Activated T-helper 1 cell treated with anti-CD3 and anti-CD28 coated beads, Interleukin-2, amount 50 U/mL, for 16 hours (primary cell): ENCODE measurements at places on chromosomes 3 and 15.
A peak's percentile ranks its signal among the peaks of the same experiment; 100 is the strongest.

- DNase-seq: no peak
Measured at GRCh38 chr3:134294302-134295280, 43.9 kb upstream of the RYK start.

- no peak for DNase-seq
Measured at GRCh38 chr3:42780892-42781700, 8.0 kb upstream of the CCDC13 start.

- DNase-seq: no peak
Measured at GRCh38 chr3:37221407-37221806, 47.0 kb upstream of the LRRFIP2 start.

GRCh38 chr3:12601072-12601471 is 44.2 kb downstream of the MKRN2 start:
- DNase-seq: no peak

DNA sequence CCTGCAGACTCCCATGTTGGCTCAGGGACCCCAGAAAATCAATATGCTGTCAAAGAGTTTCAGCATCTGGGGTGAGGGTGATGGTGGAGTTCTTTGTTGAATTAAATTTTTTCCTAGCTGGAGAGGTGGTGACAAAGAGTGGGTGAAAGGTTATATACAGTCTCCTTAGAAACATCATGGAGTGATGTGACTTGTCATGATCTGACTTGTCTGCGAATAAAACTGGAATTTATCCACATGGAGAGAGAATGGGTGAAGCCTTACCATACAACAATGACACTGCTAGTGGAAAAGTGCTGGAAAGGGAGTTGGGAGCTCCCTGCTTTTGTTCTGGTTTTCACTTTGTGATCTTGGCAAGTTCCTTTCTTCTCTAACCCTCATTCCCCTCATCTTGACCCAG is 75.0 kb downstream of the ARNT2 start:
- no peak for DNase-seq

- no peak for DNase-seq
Measured at GRCh38 chr15:74724570-74725224, 631 bp downstream of the CYP1A1 start.

DNA sequence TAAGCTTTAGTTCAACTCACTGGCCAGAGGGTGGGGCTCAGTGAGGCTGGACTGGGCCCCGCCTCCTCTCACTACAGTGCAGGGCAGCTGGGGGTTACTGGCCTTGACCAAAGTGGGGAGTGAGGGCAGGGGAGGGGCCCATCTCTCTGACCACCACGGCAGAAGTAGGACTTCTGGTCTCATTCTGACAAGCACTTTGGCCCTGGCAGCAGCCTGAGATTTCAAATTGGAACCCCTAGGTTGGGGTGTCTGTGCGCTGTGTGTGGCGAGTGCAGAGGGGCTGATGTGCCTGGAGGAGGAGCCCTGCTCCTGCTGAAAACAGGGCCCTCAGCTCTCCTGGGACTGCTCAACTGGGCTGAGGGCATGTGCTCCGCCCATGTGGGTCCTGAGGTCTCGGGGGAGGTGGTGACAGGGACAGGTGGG is 60.3 kb upstream of the RPL32 start:
- no peak for DNase-seq

DNA sequence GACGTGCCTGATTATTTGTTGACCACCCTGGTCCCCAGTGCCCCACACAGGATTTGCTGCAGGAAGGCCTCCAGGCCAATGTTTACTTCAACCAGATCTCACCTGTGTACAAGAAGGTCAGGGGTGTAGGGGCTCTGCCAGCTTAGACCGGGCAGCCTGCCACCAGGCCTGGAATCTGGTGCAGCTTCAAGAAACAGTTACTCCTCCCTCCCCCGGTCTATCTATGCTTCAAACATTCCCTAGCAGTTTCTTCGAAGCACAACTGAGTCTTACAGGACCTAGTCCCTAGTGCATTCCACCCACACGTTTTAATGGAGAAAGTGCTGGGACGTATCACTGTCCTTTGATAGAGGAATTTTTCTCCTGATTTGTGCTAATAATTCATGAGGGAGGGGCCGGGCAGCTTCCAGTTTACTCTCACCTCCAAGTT is 8.0 kb downstream of the SH3BP5 start:
- no peak for DNase-seq

GRCh38 chr3:67947808-67948508 is 293.5 kb upstream of the SUCLG2 start:
- DNase-seq: peak; percentile 12

DNA sequence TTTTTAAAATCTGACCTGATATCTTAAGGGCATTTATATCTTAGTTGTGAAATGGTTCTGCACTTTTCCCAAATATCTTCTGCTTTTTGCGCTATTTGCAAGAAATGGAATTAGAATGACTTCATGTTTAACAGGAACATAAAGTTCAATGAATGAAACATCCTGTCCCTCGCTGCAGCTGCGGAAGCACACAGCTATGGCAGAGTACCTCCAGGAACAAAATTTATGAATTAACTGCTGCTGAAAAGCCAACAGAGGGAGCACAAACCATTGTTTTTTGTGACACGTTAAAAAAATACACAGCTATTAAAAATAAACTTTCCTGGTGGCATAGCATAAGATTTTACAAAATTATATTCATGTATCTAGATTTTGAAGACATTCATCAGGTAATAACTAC is 404.4 kb upstream of the MDFIC2 start:
- no peak for DNase-seq

GRCh38 chr3:3023111-3023745 is 86.9 kb downstream of the IL5RA start:
- DNase-seq: no peak

DNA sequence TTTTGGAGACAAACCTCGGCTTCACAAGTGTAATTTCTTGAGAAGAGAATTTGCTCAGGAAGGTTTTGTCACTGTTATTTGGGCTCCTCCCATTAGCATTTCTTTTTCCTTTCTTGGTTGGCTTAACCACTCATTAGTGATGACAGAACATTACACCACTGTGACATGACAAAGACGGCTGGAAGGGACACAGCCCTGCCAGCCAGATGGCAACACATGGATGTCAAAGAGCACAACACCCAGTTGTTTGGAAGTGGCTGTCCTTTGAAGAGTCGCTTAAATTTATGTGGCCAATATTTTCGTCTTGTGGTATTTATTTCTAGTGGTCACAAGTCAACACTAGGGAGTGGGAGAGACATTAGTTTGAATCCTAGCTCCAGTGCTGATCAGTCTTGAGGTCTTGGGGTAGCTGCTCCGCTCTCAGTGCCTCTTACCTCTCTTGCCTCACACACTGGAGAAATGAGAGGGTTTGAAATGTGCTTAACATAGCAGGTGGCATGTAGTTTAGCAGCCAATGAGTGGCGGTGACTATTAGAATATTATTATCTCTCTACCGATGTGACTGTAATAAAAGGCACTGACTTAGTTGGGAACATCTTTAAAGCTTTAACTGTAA is 92.8 kb downstream of the FRMD4B start:
- no peak for DNase-seq

GRCh38 chr3:64188810-64189560 is 36.3 kb downstream of the PRICKLE2 start:
- no peak for DNase-seq

- DNase-seq: no peak
Measured at GRCh38 chr15:52699457-52699856, 20.3 kb upstream of the ATOSA start.

DNA sequence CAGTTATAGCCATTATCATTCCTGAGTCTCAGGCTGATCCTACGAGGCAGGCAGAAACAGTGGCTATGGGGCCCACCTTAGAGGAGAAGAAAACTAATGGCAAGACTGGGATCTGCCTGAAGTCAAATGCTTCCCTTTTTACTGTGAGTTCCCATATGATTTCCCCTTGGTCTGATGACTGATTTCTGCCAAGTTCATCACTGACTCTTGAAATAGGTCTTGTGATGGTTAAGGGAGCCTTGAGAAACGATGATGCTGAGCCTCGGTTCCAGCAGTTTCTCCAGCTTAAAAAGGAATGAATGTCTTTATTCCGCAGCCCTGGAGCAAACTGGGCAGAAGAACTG is 29.4 kb upstream of the LDHAL6B start:
- no peak for DNase-seq

DNA sequence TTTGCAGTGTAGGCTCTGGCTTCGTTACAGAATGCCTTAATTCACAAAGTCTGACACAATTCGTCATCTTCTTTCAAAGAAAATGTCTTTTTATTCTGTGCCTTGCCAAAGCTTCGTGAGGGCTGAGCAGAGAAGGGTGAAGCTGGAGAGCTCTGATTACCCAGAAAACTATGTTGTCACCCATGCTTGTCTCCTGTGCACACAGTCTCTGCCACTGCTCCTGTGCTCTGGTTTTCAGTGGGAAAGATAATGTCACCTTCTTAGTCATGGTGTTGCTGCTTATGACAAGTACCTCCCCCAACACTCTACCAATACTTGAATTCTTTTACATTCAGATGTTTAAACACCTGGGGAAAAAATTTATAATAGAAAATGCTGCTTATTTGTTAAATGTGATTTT is 509.2 kb upstream of the GRM7 start:
- no peak for DNase-seq

GRCh38 chr15:81410318-81410753 is 36.3 kb upstream of the TMC3 start:
- DNase-seq: no peak

DNA sequence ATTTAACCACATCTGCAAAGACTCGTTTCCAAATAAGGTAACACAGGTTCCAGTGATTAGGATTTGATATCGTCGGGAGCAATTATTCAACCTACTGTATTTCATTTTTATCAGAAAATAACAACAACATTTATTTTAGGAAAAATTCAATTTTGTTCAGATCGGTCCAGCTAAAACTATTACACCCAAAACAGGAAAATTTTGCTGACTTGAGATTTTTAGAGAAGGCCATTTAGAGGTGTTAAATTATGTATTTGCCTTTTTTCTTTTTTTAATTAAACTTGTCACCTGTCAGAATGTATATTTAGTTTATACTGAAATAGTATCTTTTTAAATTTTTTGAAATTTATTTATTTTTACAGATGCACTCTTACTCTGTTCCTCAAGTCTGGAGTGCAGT is 81.3 kb downstream of the ARHGAP31 start:
- no peak for DNase-seq

GRCh38 chr3:39278616-39278935 is 1.3 kb downstream of the CX3CR1 start:
- no peak for DNase-seq

DNA sequence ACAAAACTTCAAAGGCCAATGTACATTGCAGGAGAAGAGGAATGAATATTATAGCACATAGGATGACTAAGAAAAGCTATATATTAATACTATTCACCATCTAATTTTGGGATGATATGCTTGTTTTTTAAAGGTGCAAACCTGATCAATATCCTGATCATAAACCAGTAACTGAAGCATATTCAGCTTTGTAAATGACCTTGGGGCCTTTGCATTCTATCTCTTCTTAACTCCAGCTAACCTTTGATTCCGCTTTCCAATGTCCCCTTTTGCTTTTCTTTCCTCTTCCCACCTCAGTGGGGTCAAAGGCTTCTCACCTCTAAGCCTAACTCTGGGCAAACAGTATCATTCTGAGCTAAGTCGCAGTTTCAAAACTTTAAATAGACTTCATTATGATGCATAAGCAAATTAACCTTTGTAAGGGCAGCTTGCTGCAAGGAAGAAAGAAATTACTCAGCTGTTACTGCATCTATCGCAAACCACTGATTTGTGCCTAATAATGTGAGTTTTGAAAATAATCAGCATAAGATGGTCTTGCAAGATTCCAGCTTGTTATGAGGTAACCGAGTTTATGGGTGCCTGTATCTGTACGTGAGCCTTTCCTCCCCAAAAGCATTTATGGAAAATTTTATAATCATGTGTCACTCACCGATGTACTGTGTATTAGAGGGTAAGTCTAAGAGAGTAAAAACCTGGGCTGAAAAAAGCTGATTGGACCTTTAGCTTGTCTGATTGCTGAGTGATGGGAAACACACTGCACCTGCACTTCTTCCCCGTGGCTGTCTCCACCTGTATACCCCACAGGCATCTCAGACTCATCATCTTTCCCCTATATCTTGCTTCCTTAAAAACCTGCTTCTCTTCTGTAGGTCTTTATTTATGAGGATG is 116.8 kb downstream of the TPRG1 start:
- DNase-seq: no peak

GRCh38 chr3:45553469-45553974 is 41.0 kb upstream of the LIMD1 start:
- no peak for DNase-seq

GRCh38 chr3:129353589-129353941 is 74.9 kb downstream of the EFCAB12 start:
- no peak for DNase-seq

DNA sequence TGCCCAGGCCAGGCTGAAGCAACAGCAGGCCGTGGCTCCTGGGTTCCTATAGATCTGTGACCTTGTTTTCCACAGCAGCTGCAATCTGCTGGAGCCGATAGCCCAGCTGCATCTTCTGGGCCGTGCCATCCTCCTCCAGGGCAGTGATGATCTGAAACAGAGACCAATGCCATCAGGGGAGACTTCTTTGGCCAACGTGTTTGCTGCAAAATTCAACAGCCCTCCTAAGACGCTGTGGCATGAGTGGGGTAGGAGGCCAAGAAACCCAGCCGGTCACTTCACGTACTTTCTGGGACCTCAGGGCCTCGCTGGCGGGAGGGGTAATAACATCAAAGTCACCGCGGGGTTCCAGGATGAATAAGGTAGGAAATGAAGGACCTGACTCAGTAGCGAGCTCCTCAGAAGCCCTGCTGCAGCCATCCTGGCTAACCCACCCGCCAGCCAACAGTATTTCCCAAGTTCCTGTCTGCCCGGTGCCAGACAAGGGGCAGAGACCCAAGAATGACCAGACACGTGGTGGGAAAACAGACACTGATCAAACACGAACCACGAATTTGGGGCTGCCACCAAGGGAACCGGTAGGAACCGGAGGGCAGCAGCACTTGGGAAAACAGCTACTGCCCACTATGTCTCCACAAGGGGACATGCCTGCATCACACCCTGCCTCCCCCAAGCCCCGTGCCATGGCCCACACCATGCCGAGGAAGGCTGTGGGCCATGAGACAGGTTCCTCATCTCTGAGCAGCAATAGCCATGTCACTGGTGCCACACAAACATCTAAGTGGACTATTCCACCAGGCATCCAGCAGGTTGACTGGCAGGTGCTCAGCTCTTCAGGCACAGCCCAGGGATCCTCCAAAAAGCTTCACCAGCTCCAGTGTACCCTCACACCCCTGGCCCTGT is 25.2 kb downstream of the PLXNB1 start:
- DNase-seq: no peak

DNA sequence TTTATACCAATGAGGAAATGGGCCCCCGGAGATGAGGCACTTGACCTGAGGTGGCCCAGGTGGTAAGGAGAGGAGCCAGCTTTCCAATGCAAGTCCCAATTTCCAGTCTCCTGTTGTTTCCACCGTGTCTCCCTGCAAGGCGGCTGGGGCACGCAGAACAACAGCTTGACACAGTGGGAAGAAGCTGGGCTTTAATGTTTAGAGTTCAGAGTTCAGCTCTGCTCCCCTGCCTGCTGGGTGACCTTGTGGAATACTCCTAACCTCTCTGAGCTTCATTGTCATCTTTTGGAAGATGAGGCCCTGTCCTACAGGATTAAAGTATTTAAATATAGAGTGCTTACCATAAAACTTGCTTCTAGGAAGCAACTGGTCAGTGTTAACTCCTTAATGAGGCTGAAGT is 80.3 kb downstream of the SMAD3 start:
- no peak for DNase-seq
